Forelimb muscle (tissue), 1 donor: ENCODE measurements at places on chromosomes 2 and 18.

GRCh38 chr2:26735883-26736588 is 28.0 kb upstream of the SLC35F6 start:
- DNase-seq = no peak

DNA sequence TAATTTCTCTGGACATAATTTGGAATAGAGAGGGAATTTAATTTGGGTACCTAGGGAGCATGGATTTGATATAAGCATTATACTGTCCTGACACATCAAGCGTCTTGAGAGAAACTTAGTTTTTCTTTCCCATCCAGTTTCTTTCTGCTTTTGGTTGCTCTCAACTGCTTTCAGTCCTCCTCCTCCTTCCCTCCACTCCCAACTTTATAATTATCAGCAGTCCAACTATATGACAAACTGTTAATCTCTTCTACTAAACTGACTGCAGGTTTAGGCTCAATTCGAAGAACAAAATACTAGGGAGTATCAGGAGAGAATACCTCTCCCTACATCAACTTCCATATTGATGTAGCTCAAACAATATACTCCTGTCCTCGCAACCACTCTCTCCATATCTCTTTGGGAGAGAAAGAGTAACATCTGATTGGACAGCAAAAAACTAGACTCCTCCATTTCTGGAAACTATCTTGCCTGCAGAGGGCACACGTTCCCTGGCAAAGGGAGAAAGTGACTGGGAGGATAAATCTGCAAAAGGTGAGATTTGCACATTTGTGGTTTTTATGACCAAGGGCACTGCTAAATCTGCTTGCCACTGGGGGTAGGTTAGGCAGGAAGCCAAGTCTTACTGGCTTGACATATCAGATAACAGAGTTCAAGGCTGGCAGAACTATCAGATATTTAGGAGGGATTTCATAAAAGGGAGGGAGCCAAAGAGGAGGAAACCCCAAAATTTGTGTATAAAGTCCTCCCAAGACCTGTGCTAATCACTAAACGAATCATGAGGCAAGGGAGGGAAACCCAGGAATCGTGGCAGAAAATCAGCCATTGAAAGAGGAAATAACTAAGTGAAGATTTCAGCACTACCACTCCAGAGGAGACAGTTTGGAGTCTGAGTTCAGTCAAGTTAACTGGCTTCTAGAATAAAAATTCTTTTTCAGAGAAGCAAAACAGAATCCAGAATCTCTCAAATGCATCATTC is 40.0 kb downstream of the ICA1L start:
- no peak for DNase-seq

- no peak for DNase-seq
Measured at GRCh38 chr18:58216071-58216481, 172.1 kb downstream of the NEDD4L start.

DNA sequence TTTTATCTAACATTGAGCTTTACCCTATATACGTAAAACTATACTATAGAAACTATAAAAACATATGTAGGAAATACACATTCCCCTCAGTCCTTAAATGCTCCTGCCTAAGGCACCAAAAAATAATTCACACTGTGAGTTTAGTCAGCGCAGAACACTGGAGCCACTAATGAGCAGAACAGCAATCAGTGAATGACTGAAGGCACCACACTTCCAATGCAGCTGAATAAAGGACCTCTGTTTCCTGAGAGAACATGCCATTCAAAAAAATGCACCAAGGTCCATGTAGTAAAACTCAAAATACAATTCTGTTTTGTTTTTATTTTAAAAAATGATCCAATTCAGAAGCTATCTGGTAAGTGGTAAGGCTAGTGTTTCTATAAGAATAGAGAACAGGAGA is 1280.6 kb upstream of the NRXN1 start:
- no peak for DNase-seq

- no peak for DNase-seq
Measured at GRCh38 chr2:101463911-101464641, 10.8 kb downstream of the RFX8 start.

DNA sequence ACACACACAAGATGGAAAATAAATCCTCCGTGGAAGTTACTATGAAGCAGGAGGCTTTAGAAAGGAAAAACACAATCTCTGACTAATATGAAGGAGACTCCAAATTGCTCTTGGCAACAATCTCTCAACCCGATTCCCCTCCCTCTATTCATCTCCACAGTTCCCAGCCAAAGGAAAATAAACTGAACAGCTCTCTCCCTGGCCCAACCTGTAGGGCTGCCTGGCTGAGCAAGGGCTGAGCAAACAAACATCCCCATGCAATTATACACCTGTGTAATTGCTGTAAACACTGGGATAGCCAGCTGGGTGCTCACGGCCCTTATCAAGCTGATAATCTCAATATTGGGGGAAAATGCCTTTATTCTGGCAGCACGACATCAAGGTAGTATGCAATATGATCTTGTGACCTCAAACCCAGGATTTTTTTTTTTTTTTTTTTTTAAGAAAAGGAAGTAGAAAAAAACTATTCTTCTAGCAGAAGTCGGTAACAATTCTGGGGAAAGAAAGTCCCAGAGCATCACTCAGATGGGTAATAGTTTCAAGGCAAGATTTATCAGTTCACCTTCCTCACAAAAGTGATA is 203.3 kb upstream of the SMAD2 start:
- DNase-seq = peak; percentile 71

DNA sequence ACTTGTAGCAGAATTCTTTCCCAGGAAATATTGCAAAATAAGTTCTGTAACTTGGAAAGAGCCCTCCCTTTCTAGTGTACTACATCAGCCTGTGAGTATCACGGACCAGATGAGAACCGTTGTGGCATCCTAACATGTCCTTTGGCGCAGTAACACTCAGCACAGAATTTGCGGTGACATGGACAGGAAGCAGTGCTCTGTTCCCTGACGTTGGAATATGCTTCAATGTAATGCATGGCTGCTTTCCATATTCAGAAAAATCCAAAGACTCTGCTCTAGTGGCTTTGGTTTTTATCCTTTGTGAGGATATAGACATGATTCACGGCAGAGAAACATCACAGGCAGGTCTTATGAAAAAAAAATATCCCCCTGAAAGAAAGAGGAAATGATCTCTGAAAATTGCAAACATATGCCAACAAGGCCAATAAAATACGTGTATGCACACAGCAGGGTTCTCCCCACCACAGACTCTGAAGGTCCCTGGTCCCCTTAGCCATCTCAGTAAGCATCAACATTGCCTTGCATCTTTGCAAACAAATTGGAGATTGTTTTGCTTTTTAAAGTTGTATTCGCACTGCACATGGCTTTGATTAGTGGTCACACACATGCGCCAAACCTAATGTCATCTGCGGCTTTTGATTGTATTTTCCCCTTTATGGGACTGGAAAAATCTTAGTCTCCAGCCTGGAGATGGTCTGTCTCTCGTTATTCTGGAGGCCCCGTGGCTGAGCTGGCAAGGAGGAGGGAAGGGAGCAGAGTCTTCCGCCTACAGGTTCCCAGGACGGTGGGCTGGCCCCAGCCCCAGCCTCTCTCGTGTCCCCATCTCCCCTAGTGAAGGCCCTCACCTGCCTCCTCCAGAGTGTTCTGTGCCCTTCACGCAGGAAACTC is 122.9 kb downstream of the COPS8 start:
- no peak for DNase-seq

GRCh38 chr18:5451150-5451549 is 92.6 kb downstream of the EPB41L3 start:
- DNase-seq = no peak

GRCh38 chr2:172101821-172102390 is 794 bp downstream of the DLX2 start:
- DNase-seq = no peak
